ENCODE measurements at places on chromosomes 7 and 10.
A peak's percentile ranks its signal among the peaks of the same experiment; 100 is the strongest.

- DNase-seq, result no peak
These were observed 75.2 kb downstream of the CDH23 start for GRCh38 chr10:71471957-71472365.

- DNase-seq, result no peak
These were observed 249.4 kb downstream of the CRPPA start for GRCh38 chr7:16171928-16172327.

DNA sequence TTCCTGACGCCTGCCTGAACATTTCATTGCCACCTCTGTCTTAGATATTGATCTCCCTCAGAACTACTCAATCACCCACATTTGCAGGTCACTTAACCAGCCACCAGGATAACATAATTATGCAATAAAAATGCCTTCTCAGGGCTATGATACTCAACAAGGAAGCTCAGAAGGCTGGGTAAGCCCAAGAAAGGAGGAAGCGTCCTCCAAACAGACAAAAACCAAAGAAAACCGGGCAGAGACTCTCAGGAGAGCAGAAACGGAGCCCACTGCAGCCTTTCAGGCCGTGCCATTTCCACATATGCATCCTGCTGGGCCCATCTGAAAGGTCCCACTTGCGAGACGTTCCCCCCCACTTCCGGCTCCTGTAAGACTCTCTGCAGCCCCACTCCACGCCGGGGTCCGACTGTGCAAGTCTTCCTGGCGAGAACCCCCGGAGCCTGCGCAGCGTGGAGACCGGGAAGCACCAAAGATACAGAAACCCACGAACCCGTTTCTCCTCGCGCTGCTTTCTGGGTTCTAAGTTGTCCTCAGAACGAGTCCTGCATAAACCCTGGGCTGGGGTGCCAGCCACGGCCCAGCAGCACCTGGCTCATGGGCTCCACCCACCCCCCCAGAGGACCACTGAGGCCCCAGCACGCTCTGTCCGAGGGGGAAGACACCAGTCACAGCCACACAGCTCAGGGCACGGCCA lies 83.7 kb downstream of the DIP2C start:
- no peak for DNase-seq

- no peak for DNase-seq
These were observed 62.9 kb downstream of the FBXL13 start for GRCh38 chr7:103011650-103012049.

DNA sequence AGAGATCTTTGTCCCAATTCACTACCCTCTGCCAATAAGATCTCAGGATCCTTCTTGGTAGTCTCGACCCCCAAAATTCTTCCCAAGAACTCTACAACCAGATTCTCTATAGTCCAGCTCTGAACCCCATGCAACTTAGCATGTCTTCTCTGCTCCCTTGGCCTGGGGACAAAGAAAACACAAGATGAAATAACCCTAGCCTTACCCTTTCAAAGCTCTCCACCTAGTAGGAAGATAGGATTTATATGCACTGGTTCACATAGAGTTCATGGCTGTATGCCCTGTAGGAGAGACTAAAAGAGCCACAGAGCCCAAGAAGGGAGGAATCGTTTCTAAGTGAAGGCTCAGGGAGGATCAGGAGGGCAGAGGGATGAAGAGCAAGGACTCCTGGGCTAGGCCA lies 96.1 kb downstream of the PPP1R3C start:
- no peak for DNase-seq

- DNase-seq, result peak; percentile 15
These were observed 97.1 kb downstream of the NKX6-2 start for GRCh38 chr10:132688580-132689420.

DNA sequence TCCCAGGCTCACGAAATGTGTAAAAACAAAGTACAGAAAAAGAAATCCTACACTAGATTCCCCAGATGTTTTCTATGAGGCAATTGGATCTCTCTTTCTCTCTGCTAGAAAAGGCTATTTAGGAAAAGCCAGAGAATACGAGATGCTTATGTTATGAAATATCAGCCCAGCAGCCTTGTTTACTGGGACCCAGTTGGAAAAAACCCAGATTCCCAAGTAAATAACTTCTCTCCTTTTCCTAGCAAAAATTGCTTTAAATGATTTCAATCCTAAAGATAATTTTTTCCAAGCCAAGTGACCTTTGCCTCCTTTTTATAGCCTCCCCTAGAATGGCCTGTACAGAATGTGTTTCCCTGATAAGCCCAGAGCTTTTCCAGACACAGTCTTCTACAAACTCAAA lies 199.3 kb downstream of the PLXNA4 start:
- DNase-seq, result no peak

- DNase-seq, result no peak
These were observed 202.5 kb downstream of the REEP3 start for GRCh38 chr10:63723741-63724140.

- DNase-seq, result no peak
These were observed 951 bp downstream of the ELOVL3 start for GRCh38 chr10:102227050-102227449.

- no peak for DNase-seq
These were observed 89.8 kb upstream of the SAMD8 start for GRCh38 chr10:75021379-75022249.

GRCh38 chr10:51800725-51801424 lies 101.5 kb upstream of the CSTF2T start:
- no peak for DNase-seq

DNA sequence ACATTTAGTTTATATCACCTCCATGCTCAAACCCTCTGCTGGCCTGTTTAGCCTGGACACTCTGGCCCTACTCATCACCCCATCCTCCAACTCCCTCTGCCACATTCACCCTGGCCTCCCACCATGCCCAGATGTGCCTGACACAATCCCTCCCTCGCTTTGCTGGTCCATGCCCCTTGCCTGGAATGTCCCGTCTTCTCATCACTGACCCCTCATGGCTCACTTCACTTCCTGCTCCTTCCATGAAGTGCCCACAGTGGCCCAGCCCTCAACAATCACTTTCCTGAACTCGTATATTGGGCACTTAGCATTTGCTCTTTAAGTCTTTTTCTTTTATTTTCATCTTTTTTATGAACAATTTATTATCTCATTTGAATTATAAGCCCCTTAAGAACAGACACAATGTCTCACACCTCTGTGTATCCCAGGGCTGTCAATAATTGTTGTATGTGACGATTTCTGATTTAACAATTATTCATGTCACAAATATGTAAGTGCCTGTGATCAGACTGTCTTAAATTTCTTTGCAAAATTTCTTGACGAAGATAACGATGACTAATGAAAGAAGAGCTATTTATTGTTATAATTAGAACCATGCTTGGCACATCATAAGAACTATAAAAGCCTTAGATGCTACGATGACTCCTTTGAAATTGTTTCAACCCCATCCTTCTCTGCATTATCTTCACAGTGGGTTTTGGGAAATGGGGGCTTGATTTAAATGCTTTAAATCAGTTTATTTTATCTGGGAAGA lies 209.9 kb upstream of the YAE1 start:
- DNase-seq, result no peak

DNA sequence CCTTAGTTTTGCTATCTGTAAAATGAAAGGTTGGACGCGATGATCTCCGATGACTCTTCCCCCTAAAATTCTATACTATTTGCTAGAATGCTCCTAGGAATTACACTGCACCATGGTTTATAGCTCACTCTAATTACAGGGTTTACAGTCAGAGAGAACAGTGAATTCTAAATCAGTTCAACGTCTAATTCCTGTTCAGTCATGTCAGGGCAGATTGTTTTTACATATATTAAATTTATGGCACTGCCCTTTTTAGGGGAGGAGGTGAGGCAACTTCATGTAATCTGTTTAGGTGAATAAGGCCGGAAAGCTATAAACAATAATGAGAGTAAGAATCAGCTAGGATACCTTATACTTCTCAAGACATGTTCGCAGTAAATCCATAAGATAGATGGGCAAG lies 293.9 kb downstream of the BAMBI start:
- no peak for DNase-seq

- DNase-seq, result no peak
These were observed 38.7 kb downstream of the PRKG1 start for GRCh38 chr10:51113007-51113406.

DNA sequence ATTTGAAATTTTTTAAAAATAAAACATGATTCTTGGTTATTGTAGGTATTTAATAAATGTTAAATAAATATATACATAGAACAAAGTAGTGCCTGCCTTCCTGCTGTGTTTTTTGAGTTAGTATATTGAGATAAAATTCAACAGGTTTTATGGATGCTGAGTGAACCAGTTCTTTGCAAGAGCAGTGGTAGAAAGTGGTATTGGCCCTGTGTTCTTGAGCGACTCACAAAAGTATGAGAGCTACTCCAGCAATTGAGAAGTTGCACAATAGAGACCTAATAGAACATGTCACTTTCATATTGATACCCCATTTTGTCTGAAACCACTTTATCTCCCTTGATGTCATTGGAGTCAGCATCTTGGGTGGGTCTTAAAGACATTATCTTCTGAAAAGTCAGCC lies 32.6 kb upstream of the GJD4 start:
- no peak for DNase-seq

DNA sequence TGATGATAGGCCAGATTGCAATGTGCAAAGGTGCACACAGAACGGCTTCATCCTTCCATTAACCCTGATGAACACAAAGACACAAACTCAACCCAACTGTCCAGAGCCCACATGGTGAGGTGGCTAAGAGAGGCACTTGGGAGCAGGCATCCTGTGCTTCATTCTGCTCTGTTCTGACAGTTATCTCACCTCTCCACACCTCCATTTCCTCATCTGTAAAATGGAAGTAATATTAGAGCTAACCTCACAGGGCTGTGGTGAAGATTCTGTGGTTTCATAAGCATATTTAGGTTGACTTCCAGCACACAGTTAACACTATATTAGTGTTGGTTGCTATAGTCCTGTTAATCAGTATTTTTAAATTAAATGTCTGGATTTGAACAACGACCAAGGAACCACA lies 126.3 kb downstream of the TAX1BP1 start:
- no peak for DNase-seq

DNA sequence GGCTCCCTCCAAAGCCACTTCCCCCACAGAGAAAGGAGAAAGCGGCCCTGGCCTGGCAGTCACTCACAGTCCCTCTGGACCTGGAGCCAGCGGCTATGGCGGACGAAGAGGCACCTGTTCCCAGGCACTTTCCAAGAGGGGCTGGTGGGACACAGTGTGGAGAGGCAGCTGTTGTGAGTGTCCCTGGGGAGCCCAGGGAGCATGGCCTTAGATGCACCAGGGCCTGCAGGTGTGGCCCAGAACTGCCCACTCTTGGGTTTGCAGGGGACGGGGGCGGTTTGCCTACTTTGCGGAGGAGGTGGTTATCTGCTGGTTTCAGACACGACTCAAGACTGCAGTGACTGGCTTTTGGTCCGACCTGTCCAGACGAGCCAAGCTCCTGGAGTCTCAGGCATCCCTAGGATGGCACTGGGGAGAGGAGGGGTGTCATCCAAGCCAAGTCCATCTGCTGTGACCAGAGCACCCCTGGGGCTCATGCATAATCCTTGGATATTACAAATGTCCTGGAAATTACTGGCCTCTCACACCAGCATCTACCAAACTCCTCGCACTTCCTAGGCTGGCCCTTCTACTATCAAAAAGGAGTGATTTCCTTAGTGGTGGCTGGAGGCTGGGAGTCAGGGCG lies 18.4 kb downstream of the CTBP2 start:
- DNase-seq, result no peak

GRCh38 chr10:97584060-97584797 lies at the start of gene HOGA1:
TSS of gene HOGA1 (plus strand) at chr10:97584389. CDS start at chr10:97584704, 315 bp downstream.
- DNase-seq, result peak; percentile 73

DNA sequence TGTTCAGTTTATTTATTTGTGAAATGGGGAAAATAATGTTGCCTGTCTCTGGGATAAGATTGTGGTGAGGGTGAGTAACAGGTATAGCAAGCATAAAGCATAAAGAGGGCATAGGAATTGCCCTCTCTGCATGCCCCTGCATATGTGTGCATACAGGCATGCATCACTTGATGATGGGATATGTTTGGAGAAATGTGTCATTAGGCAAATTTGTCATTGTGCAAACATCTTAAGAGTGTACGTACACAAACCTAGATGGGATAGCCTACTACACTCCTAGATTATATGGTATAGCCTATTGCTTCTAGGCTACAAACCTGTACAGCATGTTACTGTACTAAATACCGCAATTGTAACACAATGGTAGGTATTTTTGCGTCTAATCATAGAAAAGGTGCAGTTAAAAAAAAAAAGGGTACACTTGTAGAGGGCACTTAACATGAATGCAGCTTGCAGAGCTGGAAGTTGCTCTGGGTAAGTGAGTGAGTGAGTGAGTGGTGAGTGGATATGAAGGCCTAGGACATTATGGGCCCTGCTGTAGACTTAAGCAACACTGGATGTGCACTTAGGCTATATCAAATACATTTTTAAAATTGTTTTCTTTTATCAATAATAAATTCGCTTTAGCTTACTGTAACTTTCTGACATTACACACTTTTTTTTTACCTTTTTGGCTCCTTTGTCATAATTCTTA lies 386.5 kb upstream of the ANKRD30A start:
- no peak for DNase-seq

DNA sequence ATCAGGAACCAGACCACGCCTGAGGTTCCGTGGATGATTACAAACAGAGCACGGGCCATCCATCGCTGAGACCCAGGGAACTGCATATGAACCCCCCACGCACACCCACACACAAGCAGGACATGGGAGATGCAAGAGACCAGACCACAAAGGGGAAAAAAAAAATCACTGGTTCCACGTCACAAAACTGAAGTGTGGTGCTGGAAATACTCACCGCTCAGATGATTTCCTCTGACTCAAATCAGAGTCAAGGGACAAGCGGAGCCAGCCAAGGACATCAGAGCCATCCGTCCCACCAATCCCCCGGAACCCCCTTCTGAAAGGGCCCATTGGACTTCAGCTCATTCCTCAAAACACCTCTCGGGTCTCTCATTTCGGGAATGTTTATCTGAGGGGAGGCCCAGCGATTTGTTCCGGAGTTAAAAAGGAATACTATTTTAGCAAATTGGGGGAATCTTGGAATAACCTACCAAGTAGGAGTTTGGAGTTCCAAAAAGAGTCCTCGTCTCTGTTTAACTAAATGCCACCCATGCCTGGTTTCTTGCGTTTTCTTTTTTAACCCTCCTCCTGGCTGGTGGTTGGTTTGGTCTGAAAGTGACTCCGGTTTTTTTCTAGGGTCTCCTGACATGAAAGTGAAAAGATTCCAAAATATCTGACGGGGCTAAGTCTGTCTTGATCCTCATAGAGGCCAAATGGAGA lies 15.0 kb downstream of the SNX8 start:
- no peak for DNase-seq

GRCh38 chr10:103967448-103968071 lies 620 bp downstream of the SLK start:
- no peak for DNase-seq
